Brain pericyte (primary cell): ENCODE measurements at places on chromosomes 4 and X.
A peak's percentile ranks its signal among the peaks of the same experiment; 100 is the strongest.

DNA sequence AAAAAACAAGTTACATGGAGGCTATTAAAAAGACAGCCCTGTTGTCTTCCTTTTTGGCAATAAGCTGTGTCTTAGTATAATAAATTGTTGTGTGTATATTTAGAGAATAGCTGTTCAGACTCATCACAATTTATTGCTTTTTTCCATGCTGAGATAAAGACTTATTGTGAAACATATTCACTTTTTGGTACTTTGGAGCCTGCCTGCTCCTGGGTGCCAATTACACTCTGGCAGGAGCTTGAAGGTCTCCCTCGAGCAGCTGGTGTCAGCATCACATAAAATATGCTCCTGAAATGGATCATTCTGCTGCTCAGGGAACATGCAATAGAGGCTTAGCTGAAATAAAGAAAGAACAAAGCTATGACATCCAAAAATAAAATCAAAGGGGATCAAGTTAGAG is 211.6 kb upstream of the DKK2 start:
- no peak for DNase-seq

- no peak for DNase-seq
Observed at GRCh38 chr4:148866666-148867065, 424.5 kb upstream of the NR3C2 start.

DNA sequence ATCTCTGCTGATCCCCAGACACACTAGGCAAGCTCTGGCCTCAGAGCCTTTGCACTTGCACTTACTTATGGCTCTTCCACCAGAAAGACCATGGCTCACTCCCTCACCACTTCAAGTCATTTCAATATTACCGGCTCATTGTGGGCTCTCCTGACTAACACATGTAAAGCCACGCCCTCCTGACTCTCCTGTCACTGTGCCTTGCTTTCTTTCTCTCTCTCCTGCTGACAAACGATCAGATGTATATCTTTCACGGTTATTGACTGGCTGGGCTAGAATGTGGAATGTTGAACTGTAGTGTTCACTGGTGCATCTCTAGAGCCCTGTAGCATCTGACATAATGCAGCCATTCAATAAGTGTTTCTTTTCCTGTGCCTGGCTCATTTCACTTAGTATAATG is 425.1 kb downstream of the RAB28 start:
- DNase-seq, result no peak

GRCh38 chrX:13327666-13328065 is 7.8 kb upstream of the ATXN3L start:
- DNase-seq, result no peak

GRCh38 chr4:25881193-25881592 is 18.4 kb upstream of the SEL1L3 start:
- no peak for DNase-seq

GRCh38 chrX:19849464-19850080 is 37.8 kb downstream of the SH3KBP1 start:
- DNase-seq, result no peak

DNA sequence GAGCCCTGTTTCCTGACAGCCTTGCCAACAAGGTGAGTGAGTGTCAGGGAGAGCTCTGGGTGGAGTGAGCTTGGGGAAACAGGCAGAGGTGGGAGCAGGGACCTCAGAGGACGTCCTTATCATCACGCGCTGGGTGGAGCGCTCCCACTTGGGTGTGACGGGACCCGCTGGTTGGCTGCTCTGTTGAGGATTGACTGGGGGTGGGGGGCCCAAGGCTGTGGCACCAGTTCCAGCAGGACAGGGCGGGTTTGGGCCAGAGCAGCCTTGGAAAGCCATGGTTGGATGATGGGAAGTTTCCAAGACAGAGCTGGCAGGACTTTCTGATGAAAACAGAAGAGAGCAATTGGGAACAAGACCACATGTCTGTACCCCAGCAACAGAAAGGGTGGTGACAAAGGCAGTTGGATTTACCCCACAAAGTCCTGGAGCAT is 3.0 kb upstream of the PCGF3 start:
- DNase-seq, result no peak

DNA sequence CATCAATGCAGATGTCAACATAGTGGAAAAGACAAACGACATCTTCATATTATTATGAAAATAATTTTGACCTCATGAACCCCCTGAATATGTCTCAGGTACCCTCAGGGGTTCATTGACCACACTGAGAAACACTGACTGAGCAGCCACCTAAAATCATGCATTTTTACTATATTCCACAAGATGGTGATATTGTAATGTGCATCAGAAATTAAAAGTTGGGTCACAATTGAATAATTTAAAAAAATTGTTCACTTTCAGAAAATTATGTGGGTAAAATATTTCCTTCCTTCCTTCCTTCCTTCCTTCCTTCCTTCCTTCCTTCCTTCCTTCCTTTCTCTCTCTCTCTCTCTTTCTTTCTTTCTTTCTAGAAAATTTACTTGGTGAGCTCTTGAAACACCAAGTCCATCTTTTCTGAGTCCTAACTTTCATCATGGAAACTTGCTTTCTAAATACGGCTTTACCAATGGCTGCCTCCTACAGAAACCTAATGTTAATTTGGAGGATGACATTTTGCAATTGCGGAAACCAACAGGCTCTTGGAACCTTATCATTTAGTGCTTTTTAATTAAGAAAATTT is 103.6 kb downstream of the RTL3 start:
- DNase-seq, result no peak

- DNase-seq, result no peak
Observed at GRCh38 chr4:72084587-72085011, 52.8 kb downstream of the NPFFR2 start.

DNA sequence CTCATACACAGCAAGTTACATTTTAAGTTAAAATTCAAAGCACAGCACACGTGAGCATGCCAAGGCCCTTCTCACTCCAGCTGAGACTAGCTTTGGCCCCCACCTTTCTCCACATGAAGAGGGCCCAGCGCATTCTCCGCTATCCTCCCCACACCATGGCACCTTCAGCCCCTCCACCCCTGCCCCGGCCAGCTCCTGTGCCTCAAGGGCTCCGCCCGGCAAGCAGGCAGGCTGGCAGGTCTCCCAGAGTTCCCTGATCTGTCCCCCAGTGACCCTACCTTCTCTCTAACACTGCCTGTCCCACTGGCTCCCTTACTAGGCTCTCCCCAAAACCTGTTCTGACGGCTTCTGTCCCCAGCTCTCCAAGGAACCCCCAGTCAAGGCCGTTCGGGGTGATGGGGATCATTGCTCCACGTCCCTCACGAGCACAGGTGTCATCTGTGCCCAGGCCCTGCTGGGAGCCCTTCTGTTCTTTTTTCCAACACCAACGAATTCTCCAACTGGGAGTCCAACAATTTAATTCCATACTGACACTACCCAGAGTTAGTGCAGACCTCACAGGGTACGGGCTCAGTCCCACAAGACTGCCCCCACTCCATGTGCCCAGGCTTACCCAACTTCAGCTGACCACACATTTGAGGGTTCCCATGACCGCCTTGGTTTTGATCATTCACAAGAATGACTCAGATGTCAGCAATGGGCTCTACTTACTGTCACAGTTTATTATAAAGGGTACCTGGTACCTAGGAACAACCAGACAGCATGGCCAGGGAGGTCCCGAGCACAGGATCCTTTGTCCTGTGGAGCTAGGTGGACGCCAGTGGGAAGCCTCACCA is 4.2 kb downstream of the LETM1 start:
- no peak for DNase-seq

- no peak for DNase-seq
Observed at GRCh38 chr4:101527188-101527587, 179.9 kb upstream of the PPP3CA start.

DNA sequence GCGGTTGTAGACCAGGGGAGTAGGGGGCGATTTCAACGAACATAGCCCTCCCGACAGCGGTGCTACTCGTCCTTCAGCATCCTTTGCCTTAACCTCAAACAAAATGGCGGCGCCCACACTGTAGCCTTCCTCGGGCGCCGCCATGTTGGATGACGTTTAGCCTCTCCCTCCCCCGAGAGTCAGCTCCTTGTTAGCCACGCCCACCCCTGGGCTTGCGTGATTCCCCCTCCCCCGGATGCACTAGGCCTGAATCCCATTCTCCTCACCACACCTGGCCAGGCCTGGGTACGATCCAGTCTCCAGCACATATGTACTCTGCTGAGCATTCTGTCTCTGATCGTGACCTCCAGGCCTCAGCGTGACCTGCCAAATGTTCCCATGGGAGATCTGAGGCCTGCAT is 49.0 kb upstream of the ZNF157 start:
- DNase-seq, result peak; percentile 3

- no peak for DNase-seq
Observed at GRCh38 chrX:44871931-44872820, 812 bp upstream of the KDM6A start.

DNA sequence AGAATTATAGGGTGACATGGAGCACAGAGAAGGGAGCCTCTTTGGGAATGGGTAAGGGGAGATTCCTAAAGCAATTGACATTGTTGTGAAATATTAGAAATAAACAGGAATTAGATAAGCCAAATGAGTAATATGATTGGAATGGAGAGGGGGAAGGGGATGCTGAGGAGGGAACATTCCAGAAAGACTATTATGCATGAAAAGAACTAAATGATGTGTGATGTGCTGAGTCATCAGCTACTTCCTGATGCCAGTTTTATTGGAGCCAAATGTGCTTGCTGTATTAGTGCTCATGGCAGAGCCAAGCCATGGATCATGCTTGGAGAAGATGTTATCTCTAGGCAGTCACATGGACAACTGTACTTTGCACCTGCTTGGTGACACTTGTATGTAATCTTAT is 189.0 kb upstream of the HCCS start:
- no peak for DNase-seq

GRCh38 chrX:9578083-9578779 is 113.4 kb downstream of the TBL1X start:
- no peak for DNase-seq

GRCh38 chr4:146232131-146232722 is 17.9 kb downstream of the REELD1 start:
- DNase-seq, result no peak

GRCh38 chrX:136863826-136864225 is 16.7 kb downstream of the RBMX start:
- no peak for DNase-seq

DNA sequence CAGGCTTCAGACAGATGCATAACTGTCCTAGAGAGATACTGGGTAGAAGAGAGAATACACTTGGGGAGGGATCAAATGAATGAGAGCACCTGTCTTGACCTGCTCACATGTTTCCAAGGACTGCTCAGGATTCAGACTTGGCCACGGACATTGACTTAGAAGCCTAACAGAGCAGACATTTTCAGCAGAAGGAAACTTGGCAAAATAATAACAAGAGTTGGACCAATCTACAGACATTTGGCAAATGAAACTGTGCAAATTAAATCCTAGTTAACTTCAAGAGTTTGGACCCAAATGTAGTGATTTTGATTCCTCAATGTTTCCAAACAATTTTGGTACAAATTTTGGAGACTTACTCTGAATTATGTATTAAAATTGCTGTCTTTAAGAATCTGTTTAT is 223.9 kb downstream of the CAMK2D start:
- no peak for DNase-seq

GRCh38 chr4:120452536-120452935 is 385.9 kb upstream of the MAD2L1 start:
- DNase-seq, result no peak

- DNase-seq, result no peak
Observed at GRCh38 chr4:185463541-185463940, 8.0 kb downstream of the CCDC110 start.

GRCh38 chr4:184617600-184618196 is 31.5 kb downstream of the CASP3 start:
- no peak for DNase-seq

- no peak for DNase-seq
Observed at GRCh38 chrX:122934131-122934530, 249.9 kb upstream of the GRIA3 start.

- no peak for DNase-seq
Observed at GRCh38 chr4:107619066-107619465, 101.0 kb downstream of the PAPSS1 start.

GRCh38 chr4:22391551-22391950 is 124.3 kb downstream of the ADGRA3 start:
- DNase-seq, result no peak

- DNase-seq, result no peak
Observed at GRCh38 chr4:86356425-86357210, 3.2 kb downstream of the MAPK10 start.

DNA sequence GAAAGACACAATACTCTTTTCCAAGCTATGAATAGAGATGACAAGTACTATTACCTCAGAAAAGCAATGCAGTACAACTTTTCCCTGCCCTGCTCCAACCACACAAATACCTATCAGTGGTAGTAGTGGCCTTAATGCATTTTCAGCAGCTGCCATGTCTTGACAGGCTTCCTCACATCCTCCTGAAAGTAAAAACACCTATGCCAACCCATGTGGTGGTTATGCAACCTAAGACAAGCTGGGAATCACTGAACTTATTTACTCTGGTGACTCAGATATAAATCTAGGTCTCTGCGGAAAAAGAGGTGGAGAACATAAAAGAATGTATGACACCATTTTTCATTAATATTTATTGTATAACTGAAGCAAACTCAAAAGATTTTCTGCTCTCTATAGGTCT is 14.5 kb downstream of the WDFY3 start:
- no peak for DNase-seq

- DNase-seq, result no peak
Observed at GRCh38 chrX:81336455-81337152, 134.7 kb downstream of the SH3BGRL start.

DNA sequence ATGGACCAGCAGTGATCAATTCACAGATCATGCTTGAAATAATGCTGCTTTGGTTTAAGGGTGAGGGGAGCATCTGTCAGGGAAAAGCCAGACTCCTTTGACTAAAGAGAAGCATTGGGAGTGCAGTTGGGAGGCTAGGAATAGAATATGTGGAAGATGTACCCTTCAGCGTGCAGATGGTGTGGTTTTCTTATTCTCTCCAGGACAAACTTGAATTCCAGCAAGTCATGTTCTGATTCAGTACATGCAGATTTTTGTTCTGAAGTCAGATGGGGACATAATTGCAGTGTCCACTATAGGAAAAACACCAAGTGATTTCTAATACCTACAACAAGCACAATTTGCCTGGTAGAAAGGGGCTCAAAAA is 99.0 kb upstream of the LIMCH1 start:
- DNase-seq, result no peak

DNA sequence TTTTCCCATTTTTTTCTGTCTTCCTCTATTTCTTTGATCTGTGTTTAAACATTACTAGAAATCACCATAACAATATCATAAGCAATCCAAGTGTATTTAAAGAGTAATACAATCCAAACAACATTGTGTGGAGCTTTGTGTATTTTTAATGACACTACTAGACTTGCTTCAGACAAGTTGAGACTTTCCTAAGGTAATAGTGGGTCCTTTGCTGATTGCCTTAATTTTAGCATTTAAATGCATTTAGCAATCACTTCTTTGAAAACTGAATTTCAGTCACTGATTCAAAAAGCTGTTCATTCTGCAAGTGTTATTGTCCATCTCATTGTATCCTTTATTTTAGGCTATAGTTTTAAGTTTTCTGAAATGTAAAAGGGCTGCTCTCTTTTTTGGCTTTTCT is 804.8 kb downstream of the ADGRL3 start:
- DNase-seq, result no peak

DNA sequence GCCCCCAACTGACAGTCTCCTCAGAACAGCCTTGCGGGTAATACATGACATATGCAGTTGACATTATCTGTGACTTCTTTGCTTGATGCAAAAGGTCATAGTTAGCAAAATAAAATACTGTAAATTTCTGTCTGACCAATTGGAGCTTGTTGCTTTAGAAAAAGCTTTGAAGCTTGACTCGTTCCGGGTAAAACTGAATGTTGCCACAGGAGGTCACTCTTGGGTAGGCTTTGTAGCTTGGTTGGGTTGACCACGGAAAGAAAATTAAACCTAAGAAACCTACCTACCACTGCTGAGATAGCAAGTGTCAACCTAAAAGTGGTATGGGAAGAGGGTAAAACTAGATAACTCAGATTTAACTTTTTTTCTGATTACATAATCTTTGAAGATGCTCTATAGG is 23.2 kb downstream of the PRPS2 start:
- no peak for DNase-seq
